ENCODE measurements at places on chromosomes 16 and 17. TPM values are rescaled to one million over a fixed set of nuclear protein-coding genes. Genes with fewer than 3 reads are reported as not detected.

The CD300LF gene
- not detected for total RNA-seq

GRCh38 chr16:80931801-80932707 lies 74.6 kb downstream of the CMC2 start:
- peak overlapping the region; percentile 56 for H3K4me3 ChIP-seq
- peak overlapping the region; percentile 88 for H3K27ac ChIP-seq
- H3K27me3 ChIP-seq: no peaks in the 10 kb centered on the region
- DNase-seq: peak; percentile 92

The C17orf78 gene
- not detected for total RNA-seq

GRCh38 chr17:72862276-72862999 lies 230.1 kb downstream of the SLC39A11 start:
- H3K4me1 ChIP-seq: no peaks in the 10 kb centered on the region
- H3K27me3 ChIP-seq: no peaks in the 10 kb centered on the region
- H3K36me3 ChIP-seq: no peaks in the 10 kb centered on the region
- no peak overlapping the region for H3K27ac ChIP-seq

DNA sequence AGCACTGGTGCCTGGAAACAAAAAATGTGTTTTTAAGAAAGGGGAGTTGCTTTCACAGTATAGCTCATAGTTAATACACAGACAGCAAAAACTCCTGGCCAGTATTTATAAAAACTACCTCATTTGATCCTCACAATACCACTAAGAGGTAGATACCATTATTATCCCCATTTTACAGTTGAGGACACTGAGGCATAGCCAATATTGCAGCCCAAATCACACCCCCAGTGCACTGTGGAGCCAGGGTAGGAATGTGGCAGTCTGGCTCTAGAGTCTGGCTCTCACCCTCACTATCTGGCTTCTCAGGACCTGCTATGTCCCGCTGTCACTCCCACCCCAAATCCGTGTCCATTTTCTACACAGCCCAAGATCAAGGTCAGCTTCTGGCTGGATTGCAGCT lies 2.6 kb downstream of the ARHGAP23 start:
- peak overlapping the region; percentile 91 for H3K27ac ChIP-seq
- peaks cover 98% of the 10 kb centered on the region for H3K4me1 ChIP-seq
- H3K36me3 ChIP-seq: no peaks in the 10 kb centered on the region
- no peak for DNase-seq
- H3K27me3 ChIP-seq: no peaks in the 10 kb centered on the region

The IRX3 gene
- total RNA-seq: 1.7 TPM

The TMEM101 gene
- 30.7 TPM for total RNA-seq

The DHX58 gene
- 9.6 TPM for total RNA-seq

DNA sequence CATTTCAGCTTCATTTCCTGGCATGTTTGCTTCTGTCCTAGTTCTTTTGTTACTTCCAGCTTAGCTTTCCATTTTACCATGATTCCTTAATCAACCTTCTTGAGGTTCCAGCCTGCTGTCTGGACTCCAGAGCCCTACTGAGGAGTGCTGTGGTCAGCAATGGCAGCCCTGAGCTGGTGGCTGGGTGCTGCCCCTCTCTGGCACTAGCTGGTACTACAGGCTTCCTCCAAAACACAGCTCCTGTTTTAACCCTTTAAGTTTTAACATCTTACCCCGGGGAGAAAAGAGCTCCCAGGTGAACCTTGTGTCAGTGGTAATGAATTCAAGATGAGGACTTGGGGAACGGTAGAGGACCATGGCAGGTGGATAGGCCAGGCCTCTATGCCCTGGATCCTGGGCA lies 395.5 kb downstream of the TMEM114 start:
- no peaks in the 10 kb centered on the region for H3K4me1 ChIP-seq
- no peaks in the 10 kb centered on the region for H3K27me3 ChIP-seq
- no peaks in the 10 kb centered on the region for H3K36me3 ChIP-seq
- no peak overlapping the region for H3K4me3 ChIP-seq

The KRT36 gene
- total RNA-seq: not detected

DNA sequence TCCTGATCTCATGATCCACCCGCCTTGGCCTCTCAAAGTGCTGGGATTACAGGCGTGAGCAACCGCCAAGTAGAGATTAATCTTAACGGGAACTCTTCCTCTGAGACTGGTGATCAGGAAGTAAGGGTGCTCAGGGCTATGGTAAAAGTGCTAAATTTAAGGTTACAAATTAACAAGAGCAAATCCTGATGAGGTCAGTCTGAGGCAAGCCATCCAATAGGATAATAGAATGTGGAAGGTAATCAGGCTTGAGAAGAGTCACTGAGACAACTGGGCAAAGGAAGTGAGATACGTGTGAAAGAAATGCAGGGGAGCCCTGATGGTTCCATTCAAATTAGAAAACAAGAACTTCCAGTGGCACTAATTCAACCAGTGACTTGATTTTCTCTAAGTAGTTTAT lies 69.1 kb downstream of the CACNG1 start:
- H3K4me1 ChIP-seq: no peaks in the 10 kb centered on the region
- no peaks in the 10 kb centered on the region for H3K27me3 ChIP-seq
- peaks cover 82% of the 10 kb centered on the region for H3K36me3 ChIP-seq
- DNase-seq: no peak

The TSNAXIP1 gene
- total RNA-seq: 2.2 TPM

- no peaks in the 10 kb centered on the region for H3K27me3 ChIP-seq
- H3K36me3 ChIP-seq: no peaks in the 10 kb centered on the region
- DNase-seq: no peak
Observed at GRCh38 chr17:62628831-62629555, 1.5 kb downstream of the MRC2 start.

DNA sequence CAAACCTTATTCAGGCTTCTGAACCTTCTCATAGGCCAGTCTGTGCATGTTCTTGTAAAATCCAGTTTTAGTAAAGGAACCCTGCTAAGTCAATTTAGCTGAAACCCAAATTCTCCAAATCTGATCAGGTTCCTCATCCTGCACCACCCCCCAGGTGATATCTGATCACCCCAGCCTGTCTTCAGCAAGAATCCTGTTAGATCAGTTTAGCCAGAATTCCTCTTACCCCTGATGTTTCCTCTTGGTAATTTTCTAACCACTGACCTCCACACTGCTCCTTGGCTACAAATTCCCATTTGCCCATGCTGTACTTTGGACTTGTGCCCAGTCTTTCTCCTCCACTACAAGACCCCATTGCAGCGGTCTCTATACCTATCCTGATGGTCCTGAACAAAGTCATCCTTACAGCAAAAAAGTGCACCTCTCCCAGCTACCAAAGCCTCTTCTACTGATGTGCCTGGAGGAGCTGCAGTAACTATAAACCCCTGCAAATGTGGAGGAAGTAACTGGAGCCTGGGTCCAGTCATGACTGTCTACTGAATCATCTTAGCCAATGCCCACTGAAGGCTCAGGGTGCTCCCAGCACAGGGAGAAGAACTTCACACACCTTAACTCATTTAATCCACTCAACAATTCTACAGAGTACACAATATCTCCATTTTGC lies 23.8 kb downstream of the TEX14 start:
- H3K4me1 ChIP-seq: no peaks in the 10 kb centered on the region
- no peak overlapping the region for H3K27ac ChIP-seq
- H3K4me3 ChIP-seq: no peak overlapping the region
- no peak for DNase-seq
- no peaks in the 10 kb centered on the region for H3K36me3 ChIP-seq

- no peaks in the 10 kb centered on the region for H3K36me3 ChIP-seq
- no peak for DNase-seq
- H3K4me3 ChIP-seq: peak overlapping the region; percentile 58
- H3K27me3 ChIP-seq: no peaks in the 10 kb centered on the region
- H3K27ac ChIP-seq: peak overlapping the region; percentile 93
Observed at GRCh38 chr16:65122724-65123395, 997 bp upstream of the CDH11 start.

- H3K4me1 ChIP-seq: peaks cover 16% of the 10 kb centered on the region
- DNase-seq: no peak
- H3K27me3 ChIP-seq: no peaks in the 10 kb centered on the region
- H3K4me3 ChIP-seq: no peak overlapping the region
- H3K36me3 ChIP-seq: no peaks in the 10 kb centered on the region
Observed at GRCh38 chr17:72407336-72407909, 286.6 kb downstream of the SOX9 start.

The SKAP1 gene
- 1.2 TPM for total RNA-seq

GRCh38 chr17:39963829-39964228 lies 1.0 kb downstream of the GSDMA start:
- no peak for DNase-seq
- no peak overlapping the region for H3K27ac ChIP-seq
- H3K27me3 ChIP-seq: no peaks in the 10 kb centered on the region
- peaks cover 6% of the 10 kb centered on the region for H3K4me1 ChIP-seq
- H3K36me3 ChIP-seq: no peaks in the 10 kb centered on the region

The ST6GALNAC2 gene
- total RNA-seq: 17.8 TPM

GRCh38 chr16:58413359-58413758 lies 21.1 kb downstream of the GINS3 start:
- H3K36me3 ChIP-seq: no peaks in the 10 kb centered on the region
- H3K4me3 ChIP-seq: no peak overlapping the region
- H3K4me1 ChIP-seq: peaks cover 8% of the 10 kb centered on the region
- DNase-seq: no peak
- H3K27ac ChIP-seq: no peak overlapping the region

- no peak overlapping the region for H3K4me3 ChIP-seq
- no peak for DNase-seq
- no peak overlapping the region for H3K27ac ChIP-seq
- no peaks in the 10 kb centered on the region for H3K4me1 ChIP-seq
- H3K36me3 ChIP-seq: no peaks in the 10 kb centered on the region
Observed at GRCh38 chr17:58315750-58316149, 12.8 kb downstream of the TSPOAP1 start.

GRCh38 chr17:49000943-49001342 lies 3.8 kb downstream of the IGF2BP1 start:
- H3K27ac ChIP-seq: no peak overlapping the region
- no peaks in the 10 kb centered on the region for H3K36me3 ChIP-seq
- peaks cover 82% of the 10 kb centered on the region for H3K27me3 ChIP-seq
- no peak overlapping the region for H3K4me3 ChIP-seq
- peaks cover 28% of the 10 kb centered on the region for H3K4me1 ChIP-seq

The SLC5A10 gene
- total RNA-seq: not detected

The ABCA9 gene
- total RNA-seq: 25.3 TPM

The SULT1A1 gene
- 10.4 TPM for total RNA-seq

The EXOC3L1 gene
- total RNA-seq: 1.8 TPM

DNA sequence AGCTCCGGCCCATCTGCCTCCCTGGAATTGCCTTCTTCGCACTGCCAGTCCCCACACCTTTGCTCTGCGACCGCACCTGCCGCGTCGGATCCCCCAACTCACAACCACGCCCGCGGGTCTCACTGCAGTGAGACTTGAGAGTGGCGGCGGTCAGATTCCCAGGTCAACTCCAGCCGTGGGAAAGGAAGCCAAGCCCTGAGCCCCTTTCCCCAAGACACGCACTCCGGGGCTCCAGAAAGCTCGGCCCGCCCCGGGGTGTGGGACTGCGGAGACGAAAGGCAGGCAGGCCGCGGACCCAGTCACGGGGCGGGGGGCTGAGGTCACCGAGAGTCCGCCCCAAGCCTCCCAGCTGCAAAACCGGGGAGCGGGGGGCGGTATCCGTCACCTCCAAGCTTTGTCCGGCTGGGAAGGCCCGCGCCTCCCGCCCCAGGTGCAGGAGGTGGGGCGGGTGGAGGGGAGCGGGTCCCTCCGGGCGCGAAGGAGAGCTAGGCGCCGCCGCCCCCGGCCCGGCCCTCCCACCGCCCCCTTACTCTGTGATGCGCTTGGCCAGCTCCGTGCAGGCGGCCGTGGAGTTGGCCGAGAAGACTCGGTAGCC lies 615 bp downstream of the PRPSAP1 start:
- peaks cover 29% of the 10 kb centered on the region for H3K4me1 ChIP-seq
- no peak for DNase-seq
- H3K36me3 ChIP-seq: peaks cover 1% of the 10 kb centered on the region
- H3K27ac ChIP-seq: peak overlapping the region; percentile 91
- H3K4me3 ChIP-seq: peak overlapping the region; percentile 97
- no peaks in the 10 kb centered on the region for H3K27me3 ChIP-seq

- H3K4me3 ChIP-seq: no peak overlapping the region
- H3K27me3 ChIP-seq: no peaks in the 10 kb centered on the region
- peaks cover 80% of the 10 kb centered on the region for H3K36me3 ChIP-seq
- H3K4me1 ChIP-seq: peaks cover 3% of the 10 kb centered on the region
Observed at GRCh38 chr17:19671433-19671832, 22.9 kb downstream of the ALDH3A2 start.

- H3K27me3 ChIP-seq: no peaks in the 10 kb centered on the region
- H3K4me3 ChIP-seq: no peak overlapping the region
- H3K27ac ChIP-seq: no peak overlapping the region
- peaks cover 89% of the 10 kb centered on the region for H3K4me1 ChIP-seq
Observed at GRCh38 chr17:57102122-57102521, 17.1 kb downstream of the AKAP1 start.

- peaks cover 31% of the 10 kb centered on the region for H3K36me3 ChIP-seq
- no peak for DNase-seq
- H3K27ac ChIP-seq: peak overlapping the region; percentile 68
- H3K4me3 ChIP-seq: no peak overlapping the region
- peaks cover 29% of the 10 kb centered on the region for H3K4me1 ChIP-seq
- peaks cover 20% of the 10 kb centered on the region for H3K27me3 ChIP-seq
Observed at GRCh38 chr17:42023524-42024349, 3.8 kb downstream of the NKIRAS2 start.

The VAT1L gene
- 3.0 TPM for total RNA-seq

DNA sequence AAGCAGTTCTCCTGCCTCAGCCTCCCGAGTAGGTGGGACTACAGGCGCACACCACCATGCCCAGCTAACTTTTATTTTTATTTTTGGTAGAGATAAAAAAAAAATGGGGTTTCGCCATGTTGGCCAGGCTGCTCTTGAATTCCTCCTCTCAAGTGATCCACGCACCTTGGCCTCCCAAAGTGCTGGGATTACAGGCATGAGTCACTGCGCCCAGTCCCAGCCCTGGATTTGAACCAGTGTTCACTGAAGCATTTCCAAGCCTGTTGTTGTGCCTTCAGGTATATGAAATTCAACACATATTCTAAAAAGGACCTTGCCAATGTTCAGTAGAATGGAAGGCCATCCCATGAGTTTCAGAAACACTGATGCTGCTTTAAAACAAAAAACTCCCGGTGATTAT lies 165.3 kb downstream of the SLC39A11 start:
- no peak for DNase-seq
- H3K4me3 ChIP-seq: no peak overlapping the region
- no peaks in the 10 kb centered on the region for H3K27me3 ChIP-seq
- H3K36me3 ChIP-seq: no peaks in the 10 kb centered on the region

DNA sequence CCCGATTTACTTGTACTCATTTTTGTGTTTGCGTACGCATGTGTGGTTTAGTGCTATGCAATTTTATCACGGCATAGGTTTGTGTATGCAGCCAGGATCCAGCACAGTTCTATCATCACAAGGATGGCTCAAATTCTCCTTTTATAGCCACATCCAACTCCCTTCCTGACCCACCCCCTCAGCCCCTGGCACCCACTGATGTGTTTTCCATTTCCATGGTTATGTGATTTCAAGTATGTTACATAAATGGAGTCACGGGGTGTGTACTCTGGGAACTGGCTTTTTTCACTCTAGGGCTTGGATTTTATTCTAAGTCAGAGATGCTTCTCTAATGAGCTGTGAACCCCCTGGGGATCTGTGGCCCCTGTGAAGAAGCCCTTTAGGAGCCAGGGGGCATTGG lies 16.8 kb downstream of the IL4R start:
- H3K4me3 ChIP-seq: no peak overlapping the region
- H3K27ac ChIP-seq: peak overlapping the region; percentile 98
- H3K36me3 ChIP-seq: peaks cover 26% of the 10 kb centered on the region
- peak; percentile 96 for DNase-seq
- no peaks in the 10 kb centered on the region for H3K27me3 ChIP-seq
- peaks cover 100% of the 10 kb centered on the region for H3K4me1 ChIP-seq

Data from esophagus muscularis mucosa (tissue), 4 donors.